Activated T-helper 1 cell treated with anti-CD3 and anti-CD28 coated beads, Interleukin-2, amount 50 U/mL, for 16 hours (primary cell): ENCODE measurements at places on chromosomes 1 and 21.

DNA sequence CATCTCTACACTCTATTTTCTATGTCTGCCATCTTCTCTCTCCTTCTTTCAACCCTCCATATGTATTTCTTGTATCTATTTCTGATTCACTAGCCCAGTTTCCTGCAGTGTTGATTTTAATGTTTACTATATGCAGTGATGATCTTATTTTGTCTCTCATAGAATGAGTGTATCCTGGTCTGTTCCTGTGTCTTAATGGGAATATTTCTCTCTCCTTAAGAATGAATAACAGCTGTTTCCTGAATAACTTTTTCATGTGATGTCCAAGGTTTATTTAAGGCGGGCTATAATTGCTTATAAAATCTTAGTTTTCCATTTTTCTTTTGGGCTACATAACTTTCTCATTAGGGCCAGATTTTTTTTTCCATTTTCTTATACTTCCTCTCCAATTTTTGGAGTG, 144.5 kb downstream of the C1orf21 start:
- no peak for DNase-seq

GRCh38 chr1:116785006-116785405, 30.8 kb downstream of the CD2 start:
- no peak for DNase-seq

DNA sequence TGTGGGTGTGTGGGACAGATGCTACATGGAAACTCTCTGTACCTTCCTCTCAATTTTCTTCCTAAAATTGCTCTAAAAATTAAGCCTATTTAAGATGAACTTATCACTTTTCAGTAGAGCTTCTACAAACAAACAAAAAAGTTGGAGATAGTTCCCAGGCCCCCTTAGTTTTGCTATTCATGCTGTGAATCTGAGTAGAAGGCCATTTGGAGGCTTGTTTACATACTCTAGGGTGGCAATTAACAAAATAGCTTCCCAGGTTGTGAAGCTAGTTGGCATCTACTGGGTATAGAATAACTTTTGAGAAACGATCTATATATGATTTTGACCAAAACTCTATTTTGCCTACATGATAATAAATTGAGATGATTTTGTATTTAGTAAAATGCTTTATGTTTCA, 541.4 kb upstream of the B3GALT2 start:
- no peak for DNase-seq

DNA sequence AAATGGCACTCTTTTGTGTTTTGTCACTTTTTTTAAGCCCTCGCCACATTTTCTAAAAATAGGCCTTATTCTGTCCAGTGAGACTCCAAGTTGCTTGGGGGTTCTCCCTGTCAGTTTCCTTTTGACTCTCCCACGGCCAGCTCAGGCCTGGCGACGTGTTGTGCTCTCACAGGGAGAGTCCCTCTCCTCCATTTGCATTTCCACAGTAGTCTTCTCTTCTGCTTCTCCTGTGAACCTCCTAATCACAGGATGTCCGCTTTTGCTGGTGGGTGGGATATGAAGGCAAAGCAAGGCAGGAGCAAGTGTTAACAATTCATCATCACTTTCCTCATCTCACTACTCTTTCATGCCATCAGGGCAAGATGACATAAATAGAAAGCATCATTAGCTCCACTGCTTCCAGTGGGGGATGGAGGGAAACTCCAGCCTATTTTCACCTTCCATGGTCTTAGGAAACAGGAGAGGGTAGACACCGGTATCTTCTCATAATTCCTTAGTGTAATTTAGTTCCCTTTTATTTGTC, 99.8 kb downstream of the INTS7 start:
- DNase-seq = no peak

DNA sequence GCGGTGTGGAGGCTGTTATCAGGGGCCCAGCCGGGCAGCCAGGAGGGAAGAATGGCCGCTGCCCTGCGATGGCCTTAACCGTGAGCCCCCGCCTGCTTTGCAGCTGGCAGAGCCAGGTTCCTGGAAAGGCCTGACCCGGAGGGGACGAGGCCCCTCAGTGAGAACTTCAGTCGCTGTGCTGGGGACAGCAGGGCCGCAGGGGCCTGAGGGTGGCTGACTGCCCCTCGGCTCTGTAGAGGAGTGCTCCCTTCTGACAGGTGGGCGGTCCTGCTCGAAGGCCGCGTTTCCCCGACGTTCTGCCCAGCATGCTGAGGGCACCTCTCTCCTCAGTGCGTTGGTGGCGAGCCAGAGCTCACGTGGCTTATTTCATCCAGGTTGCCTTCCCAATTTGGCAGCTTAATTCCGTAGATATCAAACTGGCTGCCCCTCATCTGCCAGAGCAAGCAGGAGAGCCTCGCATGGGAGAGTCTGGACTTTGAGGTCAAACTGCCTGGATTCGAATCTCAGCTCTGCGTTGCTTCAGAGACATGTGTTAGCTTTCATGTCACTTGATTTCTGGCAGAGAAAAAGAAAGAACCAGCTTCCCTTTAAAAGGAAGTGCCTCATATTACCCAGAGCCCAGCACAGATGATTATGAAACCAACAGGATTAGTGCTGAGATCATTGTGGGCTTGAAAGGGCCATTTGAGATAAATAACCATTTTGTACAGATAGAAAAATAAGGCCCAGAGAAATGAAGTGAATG, 239.8 kb downstream of the SDCCAG8 start:
- DNase-seq = no peak

GRCh38 chr1:3247521-3248121, 178.6 kb downstream of the PRDM16 start:
- no peak for DNase-seq

DNA sequence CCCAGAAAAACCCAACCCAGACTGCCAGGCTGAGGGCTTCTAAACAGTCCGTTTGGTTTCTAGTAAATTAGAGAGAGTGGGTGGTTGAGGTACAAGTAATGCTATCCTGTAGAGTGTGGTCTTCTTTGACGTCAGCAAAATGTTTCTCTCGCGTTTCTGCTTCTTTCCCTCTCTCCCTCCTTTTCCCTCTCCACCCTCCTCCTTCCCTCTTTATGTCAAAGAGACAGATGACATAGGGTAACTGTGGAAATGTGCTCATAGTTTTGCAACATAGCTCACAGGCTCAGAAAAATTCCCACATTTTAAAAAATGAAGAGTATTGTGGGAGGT, 158.3 kb downstream of the TOMM20 start:
- DNase-seq = no peak

DNA sequence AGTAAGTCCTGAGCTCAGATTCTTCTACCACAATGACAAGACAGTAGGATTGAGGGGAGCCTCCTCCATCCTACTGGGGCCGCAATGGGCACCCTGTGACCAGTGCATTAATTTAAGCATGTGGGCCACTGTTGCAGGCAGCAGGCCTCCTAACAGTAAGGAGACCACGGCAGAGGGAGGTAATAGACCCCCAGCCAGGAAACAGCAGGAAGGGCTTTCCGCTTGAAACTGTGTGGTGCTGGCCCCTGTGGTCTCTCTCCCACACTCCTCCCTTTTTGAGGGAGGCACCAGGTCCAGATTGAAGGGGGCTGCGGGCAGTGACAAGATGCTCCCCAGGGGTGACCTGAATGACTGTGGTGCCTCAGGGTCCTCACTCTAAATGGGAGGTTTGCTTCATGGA, 1.7 kb upstream of the CLDN19 start:
- no peak for DNase-seq

GRCh38 chr1:228664399-228664914, 70.8 kb upstream of the RHOU start:
- DNase-seq = peak; percentile 64

DNA sequence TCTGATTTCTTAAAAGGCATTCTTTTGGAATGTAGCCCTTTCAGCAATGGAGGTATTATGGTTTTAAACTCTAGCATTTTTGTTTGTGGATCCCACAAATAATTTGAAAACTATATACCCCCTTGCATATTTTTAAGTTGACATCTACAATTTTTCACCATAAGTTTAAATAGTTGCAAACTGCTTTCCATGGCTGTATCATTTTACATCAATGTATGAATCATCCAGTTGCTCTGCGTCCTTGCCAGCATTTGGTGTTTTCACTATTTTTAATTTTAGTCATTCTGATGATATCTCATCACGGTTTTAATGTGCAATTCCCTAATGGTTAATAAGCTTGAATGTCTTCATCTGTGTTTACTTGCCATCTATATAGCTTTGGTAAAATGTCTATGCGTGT, 20.7 kb downstream of the DIPK1A start:
- no peak for DNase-seq

DNA sequence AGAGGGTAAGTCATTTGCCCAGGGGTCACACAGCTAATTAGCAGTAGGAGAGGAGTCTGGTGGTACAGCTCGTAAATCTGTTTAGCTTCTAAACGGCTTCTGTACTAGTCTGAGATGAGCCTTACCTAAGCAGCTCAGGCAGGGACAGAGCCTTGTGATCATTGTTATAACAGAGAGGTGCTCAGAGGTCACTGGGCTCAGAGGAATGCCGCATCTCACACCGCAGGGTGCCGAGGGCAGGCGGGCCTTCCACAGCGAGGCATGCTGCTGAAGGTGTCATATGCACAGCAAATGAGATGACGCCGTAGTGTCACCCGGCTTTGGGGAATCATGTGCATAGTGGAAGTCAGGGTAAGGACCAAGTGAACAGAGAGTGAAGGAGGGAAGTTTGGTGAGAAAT, 305.2 kb upstream of the FMN2 start:
- no peak for DNase-seq

GRCh38 chr1:53681977-53682685, 56.8 kb downstream of the GLIS1 start:
- DNase-seq = peak; percentile 13

GRCh38 chr1:198024782-198025181, 107.6 kb downstream of the LHX9 start:
- DNase-seq = no peak

- DNase-seq = no peak
Measured at GRCh38 chr1:151062741-151063371, 2.7 kb downstream of the MLLT11 start.
